ENCODE measurements at places on chromosomes 6 and 20.

GRCh38 chr6:13508711-13509705 is 21.6 kb upstream of the GFOD1 start:
- no peak for DNase-seq

DNA sequence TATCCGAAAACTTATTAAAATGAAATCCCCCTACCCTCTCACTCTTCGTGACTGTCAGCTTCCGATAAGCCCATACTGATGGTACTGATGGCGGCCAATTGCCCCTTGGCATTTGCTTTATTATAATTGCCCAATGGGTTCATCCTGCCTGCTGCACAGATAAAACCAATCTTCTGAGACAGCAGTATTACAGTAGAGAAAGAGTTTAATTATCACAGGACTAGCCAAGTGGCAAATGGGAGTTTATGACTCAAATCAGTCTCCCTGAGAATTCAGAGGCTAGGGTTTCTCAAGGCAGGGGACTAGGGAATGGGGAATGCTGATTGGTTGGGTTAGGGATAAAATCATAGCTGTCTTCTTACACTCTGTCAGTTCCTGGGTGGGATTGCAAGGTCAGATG is 259.5 kb downstream of the SOD2 start:
- DNase-seq: no peak

DNA sequence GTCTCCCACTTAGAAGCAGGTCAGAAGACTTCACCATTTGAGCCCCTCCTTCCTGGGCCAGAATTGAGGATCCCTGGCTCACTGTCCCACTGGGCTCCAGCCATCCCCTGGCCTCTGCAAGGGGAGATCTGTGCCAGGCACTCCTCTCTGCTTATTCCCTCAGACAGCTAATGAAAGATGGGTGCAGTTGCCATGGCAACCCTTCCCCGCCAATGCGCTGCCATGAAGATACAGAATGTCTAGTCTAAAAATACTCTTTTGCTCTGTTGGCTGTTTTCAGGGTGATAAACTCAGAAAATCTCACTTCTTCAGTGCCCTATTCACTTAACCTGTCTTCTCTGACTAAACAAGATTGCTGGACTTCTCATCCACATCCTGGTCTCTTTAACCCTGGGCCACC is 13.6 kb upstream of the TTLL2 start:
- no peak for DNase-seq

- no peak for DNase-seq
These were observed 19.1 kb downstream of the SLC17A2 start for GRCh38 chr6:25911351-25911750.

DNA sequence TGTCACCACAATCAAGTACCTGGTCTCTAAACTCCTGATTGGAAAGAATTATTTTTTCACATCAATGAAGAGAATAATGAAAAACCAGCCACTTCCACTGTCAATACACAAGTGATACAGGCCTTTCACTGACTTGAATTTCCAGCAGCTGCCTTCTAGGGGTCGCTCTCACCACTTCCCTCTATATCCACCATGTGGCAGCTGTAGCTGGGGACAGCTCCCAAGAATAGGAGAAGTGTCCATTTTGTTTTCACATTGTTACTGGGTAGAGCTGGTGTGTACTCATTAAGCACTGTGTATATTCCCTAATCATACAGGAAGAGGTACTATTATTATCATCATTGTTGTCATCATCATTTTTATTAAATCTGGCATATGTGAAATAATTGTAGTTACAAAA is 438.4 kb upstream of the SPTLC3 start:
- DNase-seq: no peak

Data from CD4-positive, alpha-beta T cell (primary cell).